ENCODE measurements at places on chromosomes 13 and 19. TPM values are rescaled to one million over a fixed set of nuclear protein-coding genes. Genes with fewer than 3 reads are reported as not detected.

DNA sequence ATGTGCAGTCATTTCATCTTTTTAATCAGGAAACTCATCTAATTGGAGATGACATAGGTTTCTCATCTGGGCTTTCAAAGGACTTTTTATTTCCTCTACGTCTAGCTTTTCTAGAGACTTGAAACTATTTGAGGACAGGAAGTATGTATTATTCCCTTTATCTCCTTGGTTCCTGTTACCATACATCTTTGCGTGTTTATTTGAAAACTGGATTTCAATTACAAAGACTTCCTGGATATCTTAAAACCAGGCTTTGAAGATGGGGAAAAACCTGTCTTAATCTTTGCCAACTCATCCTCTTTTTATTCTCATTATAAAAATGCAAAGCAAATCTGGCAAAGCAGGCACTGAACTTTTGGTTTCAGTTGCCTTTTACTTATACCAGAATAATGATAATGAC lies 130.5 kb downstream of the LMO7 start:
- no peak for DNase-seq

DNA sequence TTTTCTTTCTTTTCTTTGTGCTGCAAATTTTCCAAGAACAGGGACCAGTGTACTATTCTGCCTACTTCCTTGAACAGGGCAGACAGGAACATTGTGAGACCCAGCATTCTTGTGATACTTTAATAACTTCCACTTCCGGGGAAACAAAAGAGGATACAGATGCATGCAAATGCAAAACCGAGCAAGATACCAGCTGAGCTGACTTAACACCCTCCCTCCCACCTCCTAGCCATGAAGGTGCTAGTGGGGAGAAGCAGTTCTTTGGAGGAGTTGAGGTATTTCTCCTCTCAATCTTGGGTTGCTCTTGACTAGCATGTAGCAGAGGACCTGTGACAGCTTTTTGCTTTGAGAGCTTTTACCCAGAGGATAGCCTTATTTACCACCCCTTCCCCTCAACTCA lies 111.2 kb downstream of the KLF5 start:
- no peak for DNase-seq

DNA sequence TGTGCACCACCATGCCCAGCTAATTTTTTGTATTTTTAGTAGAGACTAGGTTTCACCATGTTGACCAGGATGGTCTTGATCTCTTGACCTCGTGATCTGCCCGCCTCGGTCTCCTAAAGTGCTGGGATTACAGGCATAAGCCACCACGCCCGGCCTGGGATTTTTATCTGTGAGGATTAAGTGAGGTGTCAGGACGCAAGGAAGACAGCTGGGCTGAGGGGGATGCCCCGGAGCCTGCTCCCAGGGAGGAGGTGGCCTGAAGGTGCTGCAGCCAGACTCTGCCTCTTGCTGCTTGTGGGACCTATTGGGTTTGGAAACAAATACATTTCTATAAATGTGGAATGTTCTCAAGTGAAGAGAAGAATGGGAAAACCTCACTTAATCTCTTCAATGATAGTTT lies 131.6 kb downstream of the OLFM4 start:
- DNase-seq = no peak

DNA sequence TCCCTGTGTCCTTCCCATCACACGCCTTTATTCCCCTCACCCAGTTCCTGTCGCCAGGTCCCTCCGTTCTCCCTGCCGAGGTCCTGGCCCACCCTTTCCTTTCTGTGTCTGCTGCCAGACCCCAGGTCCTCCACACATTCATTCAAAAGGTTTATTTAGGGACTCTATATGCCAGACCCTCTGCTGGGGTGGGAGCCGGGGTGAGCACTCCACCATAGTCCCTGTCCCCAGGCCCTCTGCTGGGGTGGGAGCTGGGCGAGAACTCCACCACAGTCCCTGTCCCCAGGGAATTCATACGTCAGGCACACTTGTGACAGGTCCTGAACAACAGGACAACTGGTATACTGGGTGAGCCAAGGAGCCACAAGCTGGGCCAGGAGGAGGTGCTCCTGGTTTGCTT lies 34.4 kb upstream of the TUBGCP3 start:
- DNase-seq = no peak

GRCh38 chr19:40542202-40542859 lies 34.3 kb upstream of the SHKBP1 start:
- DNase-seq = no peak

- DNase-seq = no peak
These were observed 3.2 kb upstream of the CXCL17 start for GRCh38 chr19:42445948-42446347.

- DNase-seq = peak; percentile 93
These were observed 4.4 kb downstream of the BCAT2 start for GRCh38 chr19:48806518-48806817.

DNA sequence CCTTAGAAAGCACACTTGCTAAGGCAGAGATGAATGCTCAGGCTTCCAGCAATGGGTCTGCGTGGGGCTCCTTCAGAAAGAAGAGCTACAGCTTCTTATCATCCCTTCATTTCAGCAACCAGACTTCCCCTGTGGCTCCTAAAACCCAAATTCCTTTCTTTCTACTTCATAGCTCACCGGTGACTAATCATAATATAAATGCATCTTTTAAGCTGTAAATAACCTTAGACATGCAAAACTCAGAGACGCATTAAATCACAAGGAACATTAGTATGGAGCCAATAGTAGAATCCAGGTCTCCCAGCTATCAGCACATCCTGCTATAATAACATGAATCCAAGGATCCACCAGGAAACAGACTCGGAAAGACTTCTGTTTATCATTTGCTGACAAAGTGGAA lies 375.6 kb downstream of the COG6 start:
- no peak for DNase-seq

- peak; percentile 77 for DNase-seq
These were observed at the start of gene NALCN for GRCh38 chr13:101416181-101417042. Gene NALCN, minus strand, starts transcription at chr13:101416508. Its CDS starts 17,382 bp downstream, at chr13:101399126.

GRCh38 chr13:110151462-110151861 lies 155.5 kb downstream of the COL4A1 start:
- DNase-seq = no peak

DNA sequence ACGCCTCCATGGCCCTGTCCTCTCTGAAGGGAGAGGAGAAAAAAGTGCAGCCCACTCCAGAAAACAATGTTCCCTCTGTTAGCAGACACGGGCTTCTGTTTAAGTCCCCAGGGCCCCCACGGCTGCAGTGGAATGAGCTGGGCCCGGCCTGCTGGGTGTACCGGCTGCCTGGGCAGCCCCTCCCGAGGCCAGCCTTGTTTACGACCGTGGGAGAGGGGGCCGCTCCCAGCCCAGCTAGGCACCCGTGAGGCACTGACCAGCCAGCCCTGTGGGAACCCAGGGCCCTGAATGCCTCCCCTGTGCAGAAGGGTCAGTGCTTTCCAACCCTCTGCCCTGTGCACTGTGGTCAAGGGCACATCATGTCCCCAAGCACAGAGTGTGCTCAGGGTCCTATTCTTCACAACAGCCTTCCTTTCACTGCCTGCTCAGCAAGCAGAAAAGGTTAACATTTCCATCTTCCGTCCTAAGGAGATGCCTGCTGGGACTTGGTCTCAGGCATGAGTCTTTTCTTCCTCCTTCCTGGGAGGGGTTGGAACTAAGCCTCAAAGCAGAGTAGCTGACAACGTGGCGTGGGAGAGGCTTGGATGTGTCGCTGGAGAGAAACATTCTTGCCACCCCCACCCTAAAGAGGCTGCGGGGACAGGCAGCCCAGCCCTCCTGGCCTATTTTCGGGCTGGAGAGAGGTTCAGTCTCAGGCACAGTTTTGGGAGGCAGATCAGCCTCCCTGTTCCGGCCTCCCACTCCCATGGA lies 90.1 kb downstream of the RGCC start:
- DNase-seq = peak; percentile 64

GRCh38 chr19:55251341-55252081 lies 7.3 kb downstream of the PPP6R1 start:
- peak; percentile 35 for DNase-seq

DNA sequence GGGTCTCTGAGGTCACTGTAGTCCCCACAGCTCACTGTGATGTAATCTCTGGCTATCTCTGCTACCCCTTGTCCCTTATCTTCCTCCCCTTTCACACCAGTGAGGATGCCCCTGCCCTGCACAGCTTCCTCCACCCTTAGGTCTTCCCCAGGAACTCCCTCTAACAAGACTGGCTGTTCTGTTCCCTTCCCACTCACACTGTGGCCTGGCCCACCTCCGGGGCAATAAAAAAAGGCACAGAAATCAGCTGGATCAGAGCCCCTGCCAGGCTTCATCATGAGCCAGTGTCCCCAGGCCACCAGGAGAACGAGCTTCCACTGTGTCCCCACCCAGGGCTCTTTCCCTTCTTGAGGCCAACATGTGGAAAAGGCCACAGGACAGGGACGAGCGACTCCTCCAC lies 4.6 kb downstream of the CEACAM3 start:
- DNase-seq = no peak

DNA sequence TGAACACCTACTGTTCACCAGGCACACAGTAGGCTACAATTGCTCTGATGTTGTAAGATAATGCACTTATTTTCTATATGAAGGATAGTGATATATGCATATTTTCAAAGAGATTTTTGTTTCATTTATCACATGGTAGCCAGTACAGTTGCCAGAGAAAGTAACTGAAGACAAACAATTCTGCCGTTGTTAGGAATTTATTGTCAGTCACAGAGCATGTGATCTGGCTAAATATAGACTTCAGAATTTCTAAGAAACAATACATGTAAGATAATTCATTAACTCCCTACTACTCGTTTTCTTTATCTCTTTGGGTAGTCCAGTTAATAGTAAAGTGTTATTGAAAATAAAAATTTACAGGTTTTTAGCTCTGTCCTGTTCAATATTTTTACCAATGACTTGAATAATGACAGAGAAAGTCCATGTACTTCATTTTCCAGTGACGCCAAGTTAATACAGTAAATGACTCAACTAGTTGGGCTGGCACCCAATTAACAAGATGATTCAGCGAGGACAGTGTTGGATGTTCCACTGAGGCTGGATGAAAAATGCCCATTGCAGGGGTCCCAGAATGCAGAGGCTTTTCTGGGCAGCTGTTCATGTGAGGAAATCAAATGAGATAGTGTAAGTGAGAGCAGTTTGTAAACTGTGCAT lies 35.6 kb downstream of the GJA3 start:
- DNase-seq = no peak

GRCh38 chr19:18723871-18724377 lies 40.4 kb downstream of the CRTC1 start:
- peak; percentile 49 for DNase-seq

The CEACAM20 gene
- not detected for total RNA-seq

The SACS gene
- 42.6 TPM for total RNA-seq

The KLK15 gene
- total RNA-seq = not detected

The NLRP7 gene
- total RNA-seq = 3.2 TPM

The ARL11 gene
- total RNA-seq = 0.37 TPM

The KASH5 gene
- 0.21 TPM for total RNA-seq

The ZNF829 gene
- total RNA-seq = not detected

The SYNE4 gene
- 14.4 TPM for total RNA-seq

Data from H7 (cell line).